ENCODE measurements at places on chromosomes 7 and 10.

- no peak for DNase-seq
Measured at GRCh38 chr7:132435016-132435990, 141.0 kb downstream of the PLXNA4 start.

- DNase-seq, result no peak
Measured at GRCh38 chr10:100568912-100569311, 33.2 kb downstream of the HIF1AN start.

GRCh38 chr7:154598396-154598795 is 404.5 kb downstream of the PAXIP1 start:
- DNase-seq, result no peak

DNA sequence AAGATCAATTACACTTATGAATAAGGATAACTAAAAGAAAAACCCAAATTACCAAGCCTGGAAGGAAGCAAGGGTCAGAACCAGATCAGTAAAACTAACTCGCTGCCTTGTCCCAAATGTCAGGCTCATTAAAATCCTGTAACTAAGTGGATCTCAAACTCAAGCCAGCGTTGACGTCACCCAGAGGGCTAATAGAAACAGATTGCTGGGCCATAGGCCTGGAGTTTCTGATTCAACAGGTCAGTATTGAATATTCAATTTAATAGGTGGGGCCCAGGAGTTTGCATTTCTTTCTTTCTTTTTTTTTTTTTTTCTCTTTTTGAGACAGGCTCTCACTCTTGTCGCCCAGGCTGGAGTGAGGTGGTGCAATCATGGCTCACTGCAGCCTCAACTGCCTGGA is 397.0 kb downstream of the CALN1 start:
- peak; percentile 2 for DNase-seq

DNA sequence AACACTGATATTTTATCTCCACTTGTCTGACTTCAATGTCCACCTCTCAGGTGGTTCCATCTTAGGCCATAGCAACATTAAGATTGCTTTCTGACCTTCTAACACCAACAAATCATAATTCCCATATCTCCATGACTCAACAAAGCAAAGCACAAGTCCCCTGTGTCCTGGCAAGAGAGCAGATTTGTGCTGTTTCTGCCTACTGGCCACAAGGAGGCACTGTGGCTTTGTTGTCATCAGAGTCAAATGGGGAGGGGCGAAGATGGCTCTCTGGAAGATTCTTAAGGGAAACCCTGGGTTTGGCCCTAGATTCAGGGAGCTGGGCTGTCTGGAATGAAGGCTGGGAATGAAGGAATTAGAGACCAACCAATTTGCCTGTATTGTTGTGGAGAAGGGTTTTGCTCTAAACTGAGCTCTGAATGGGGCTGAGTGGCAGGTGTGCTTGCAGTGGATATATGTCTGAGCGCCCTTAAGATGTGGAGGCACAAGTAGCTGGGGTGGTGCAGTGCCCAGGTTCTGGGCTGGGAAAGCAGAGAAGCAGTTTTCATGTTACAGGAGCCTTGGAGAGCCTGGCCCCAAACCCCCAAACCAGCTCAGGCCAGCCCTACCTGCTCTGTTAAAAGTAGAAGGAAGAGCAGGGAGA is 154.8 kb upstream of the PRSS58 start:
- no peak for DNase-seq

- DNase-seq, result no peak
Measured at GRCh38 chr7:45050198-45050597, 38.6 kb downstream of the NACAD start.

Data from occipital lobe (tissue), 3 donors.